ENCODE measurements at places on chromosomes 11 and 22. TPM values are rescaled to one million over a fixed set of nuclear protein-coding genes. Genes with fewer than 3 reads are reported as not detected.

The RAB3IL1 gene
- 70.5 TPM for total RNA-seq

The TRIM6 gene
- 3.3 TPM for total RNA-seq

The PATE4 gene
- total RNA-seq: not detected

The GPHA2 gene
- total RNA-seq: not detected

The CEND1 gene
- total RNA-seq: not detected

The KRTAP5-1 gene
- not detected for total RNA-seq

The WBP2NL gene
- total RNA-seq: 9.4 TPM

The EXPH5 gene
- total RNA-seq: 11.9 TPM

The PSMC3 gene
- 97.5 TPM for total RNA-seq

The DAGLA gene
- total RNA-seq: 4.8 TPM

Data from sciatic nerve (tissue), 2 donors.